Stimulated activated CD8-positive, alpha-beta memory T cell treated with anti-CD3 and anti-CD28 coated beads, Interleukin-7, amount 100 ng/mL, for 1 hour (primary cell): ENCODE measurements at places on chromosomes 4 and X.

DNA sequence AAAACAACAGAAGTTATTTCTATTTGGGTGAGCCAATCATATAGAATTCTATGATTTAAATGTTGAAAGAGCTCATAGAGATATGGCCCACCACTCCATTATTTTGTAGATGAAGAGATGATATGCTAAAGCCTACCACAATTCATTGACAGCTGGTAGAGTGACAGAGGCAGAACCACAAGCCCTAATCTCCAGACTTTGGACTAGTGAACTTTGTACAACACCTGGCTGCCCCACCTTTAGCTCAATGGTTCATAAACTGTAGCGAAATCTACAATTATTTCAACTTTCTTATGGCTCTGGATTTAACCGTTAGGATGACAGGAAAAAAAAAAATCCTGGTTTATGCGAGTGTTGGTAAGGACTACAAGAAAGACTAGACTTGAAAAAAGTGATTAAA lies 50.9 kb downstream of the PRKG2 start:
- DNase-seq: no peak

DNA sequence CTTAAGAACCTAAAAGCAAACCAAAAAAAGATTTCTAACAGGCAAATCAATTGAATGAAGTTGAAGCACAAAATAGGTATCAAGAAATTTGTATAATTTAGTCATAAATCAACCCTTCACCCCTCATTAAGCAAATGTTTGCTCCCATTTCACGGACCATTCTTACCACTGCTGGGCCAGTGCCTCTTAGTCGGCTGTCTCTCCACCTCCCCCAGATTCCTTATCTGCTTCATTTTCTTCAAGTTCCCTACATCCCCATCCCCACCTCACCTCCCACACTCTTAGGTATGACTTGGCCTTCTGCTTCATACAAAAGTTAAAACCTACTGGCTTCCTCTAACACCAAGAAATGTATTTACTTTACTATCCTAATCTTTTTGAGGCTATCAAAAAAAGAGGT lies 11.8 kb downstream of the AASDH start:
- DNase-seq: no peak

GRCh38 chr4:137015426-137016409 lies 516.6 kb downstream of the PCDH18 start:
- DNase-seq: no peak

DNA sequence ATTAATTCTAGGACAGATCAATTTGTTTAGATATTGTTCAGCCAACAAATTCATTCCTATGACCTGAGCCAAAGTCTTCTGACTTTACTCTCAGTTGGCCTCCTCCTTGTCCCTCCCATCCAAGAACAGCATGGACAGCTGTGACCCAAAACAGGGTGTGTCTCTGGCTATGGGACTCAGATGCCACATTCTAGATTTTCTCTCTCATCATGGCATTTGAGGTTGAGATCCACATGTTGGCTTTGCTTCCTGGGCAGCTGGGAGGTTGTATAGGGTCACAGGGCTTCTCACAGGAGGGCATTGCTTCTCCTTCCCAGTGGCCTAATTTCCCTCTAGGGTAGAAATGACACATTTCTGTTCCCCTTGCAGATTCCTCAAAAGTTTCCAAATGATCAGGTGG lies 22.6 kb upstream of the EGF start:
- no peak for DNase-seq

DNA sequence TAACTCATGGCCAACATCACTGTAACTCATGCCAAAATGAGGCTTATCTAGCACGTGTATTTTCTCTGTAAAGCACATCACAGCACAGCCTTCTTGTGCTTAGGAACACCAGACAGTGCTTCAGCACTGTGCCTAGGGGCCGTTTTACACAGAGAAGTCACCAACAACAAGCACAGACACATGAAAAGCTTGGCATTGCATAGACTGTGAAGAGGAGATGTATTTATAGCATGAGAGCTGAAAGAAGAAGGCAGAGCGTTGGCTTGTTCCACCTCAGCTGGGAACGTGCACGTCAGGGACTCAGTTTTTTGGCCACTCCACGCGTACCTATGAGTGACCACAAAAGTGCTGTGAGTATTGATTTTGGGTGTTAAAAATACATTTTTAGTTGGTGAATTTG lies 116.3 kb upstream of the SFRP2 start:
- no peak for DNase-seq

GRCh38 chr4:21514022-21514694 lies 434.4 kb downstream of the KCNIP4 start:
- no peak for DNase-seq

- DNase-seq: no peak
These were observed 171.1 kb upstream of the PITX2 start for GRCh38 chr4:110793890-110794554.

DNA sequence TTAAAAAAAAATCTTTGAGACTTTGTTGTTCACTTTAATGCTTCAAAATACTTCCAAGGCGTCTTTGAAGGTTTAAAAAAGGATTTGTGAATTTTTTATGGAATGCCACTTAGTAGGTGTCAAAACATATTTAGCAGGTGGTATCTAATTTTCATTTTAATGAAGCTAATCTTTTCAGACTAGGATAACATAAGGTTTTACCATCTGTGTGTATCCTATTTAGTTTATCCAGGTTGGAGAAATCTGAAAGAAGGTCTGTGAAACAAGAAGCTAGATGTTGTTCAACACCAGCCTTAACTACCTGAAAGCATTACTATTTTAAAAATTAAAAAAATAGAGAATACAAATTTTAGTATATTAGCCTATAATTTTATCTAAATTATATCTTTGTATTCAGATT lies 193.4 kb downstream of the GRID2 start:
- no peak for DNase-seq

GRCh38 chrX:112056886-112057285 lies 25.7 kb downstream of the TRPC5 start:
- DNase-seq: no peak
